ENCODE measurements at places on chromosomes 5 and 9.

DNA sequence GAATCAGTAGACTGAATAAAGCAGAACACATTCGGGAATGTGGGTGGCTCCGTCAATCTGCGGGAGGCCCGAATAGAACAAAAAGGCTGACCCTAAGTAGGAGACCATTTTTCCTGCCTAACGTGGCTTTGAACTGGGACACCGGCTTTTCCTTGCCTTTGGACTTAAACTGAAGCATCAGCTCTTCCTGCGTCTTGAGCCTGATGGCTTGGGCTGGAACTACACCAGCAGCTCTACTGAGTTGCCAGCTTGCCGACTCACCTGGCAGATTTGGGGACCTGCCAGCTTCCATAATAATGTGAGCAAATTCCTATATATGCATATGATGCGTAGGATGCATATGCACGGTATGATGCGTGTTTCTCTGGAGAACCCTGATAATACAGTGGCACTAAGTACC, 111.3 kb downstream of the DAPK1 start:
- DNase-seq = no peak

- no peak for DNase-seq
These were observed 109.4 kb upstream of the DMRTA1 start for GRCh38 chr9:22337261-22337660.

- DNase-seq = no peak
These were observed 8.1 kb downstream of the ARL15 start for GRCh38 chr5:54302267-54302687.

- no peak for DNase-seq
These were observed 26.6 kb upstream of the IL17B start for GRCh38 chr5:149405550-149406202.

DNA sequence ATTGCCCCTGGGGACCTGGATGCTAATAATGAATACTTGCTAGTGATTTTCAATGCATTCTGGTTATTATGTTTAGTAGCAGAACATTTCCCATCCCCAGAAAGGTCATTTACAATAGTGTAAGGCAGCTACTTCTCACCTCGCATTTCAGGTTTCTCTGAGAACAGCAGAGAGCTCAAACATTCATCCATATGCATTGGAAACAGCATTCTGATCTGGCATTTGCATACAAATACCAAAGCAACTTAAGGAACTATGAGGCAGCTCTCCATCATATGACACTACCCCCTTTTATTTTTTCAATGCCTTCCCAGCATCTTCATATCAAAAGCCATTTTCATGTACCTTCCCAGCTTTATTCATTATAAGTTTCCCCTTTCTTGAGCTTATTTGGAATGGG, 6.4 kb downstream of the PPP2R2B start:
- no peak for DNase-seq

DNA sequence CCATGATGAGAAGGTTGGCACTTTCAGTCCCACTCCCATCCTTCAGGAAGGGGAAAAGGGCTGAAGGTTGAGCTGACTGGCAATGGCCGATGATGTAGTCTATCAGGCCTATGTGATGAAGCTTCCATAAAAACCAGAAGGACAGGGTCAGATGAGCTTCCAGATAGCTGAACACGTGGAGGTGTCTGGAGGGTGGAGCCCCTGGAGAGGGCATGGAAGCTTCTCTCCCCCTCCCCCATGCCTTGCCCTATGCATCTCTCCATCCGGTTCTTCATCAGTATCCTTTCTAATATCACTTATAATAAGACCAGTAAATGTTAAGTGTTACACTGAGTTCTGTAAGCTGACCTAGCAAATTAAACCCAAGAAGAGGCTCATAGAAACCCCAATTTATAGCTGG, 32.6 kb upstream of the SMU1 start:
- no peak for DNase-seq

- no peak for DNase-seq
These were observed 512.6 kb downstream of the ISL1 start for GRCh38 chr5:51895834-51896233.

DNA sequence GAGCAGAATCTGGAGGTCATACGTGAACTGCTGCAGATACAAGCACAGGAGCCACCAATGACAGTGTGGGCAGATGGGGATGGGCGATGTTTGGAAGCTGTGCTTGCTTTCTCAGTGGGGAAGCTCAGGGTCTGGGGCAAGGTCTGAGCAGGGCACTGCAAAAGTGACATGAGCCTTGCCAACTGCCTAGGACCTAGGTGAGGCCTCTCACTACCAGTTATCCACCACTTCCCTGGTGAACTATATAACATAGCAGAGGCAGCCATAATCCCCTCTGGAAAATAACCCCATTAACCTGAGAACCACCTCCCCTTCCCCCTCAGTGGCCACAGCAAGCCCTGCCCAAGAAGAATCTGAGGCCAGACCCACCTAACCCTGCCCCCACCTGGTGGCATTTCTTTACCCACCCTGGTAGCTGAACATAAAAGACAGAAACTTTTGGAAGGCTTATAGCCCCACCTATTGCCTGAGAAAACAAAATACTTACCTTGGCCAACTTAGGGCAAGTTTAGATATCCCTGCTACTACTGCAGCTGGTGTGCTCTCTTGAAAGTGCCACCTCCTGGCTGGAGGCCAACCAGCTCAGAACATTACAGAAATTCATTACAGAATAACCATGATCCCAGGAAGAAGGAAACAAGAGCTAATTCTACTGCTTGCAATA, 18.8 kb upstream of the SPEF2 start:
- DNase-seq = no peak

- DNase-seq = no peak
These were observed 524 bp downstream of the FUBP3 start for GRCh38 chr9:130579738-130580463.

- no peak for DNase-seq
These were observed 28.7 kb upstream of the C5orf46 start for GRCh38 chr5:147935032-147935431.

DNA sequence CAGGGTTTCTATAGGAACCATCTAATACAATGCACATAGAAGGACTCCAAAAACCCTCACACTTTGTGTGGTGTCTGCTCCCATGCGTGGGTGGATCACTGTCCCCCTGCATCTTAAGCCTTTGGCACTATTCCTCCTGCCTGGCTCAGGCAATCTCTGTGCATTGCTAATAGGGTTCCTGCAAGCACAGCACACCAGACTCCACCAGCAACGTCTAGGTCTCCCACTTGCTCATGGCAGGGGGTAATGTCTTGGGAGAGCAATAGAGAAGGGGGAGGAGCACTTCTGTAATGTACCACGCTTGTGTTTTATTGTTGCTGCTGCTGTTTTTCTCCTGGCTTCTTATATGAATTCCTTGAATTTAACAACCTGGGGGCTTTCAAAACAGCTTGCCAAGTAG, 182.6 kb upstream of the GLRA1 start:
- no peak for DNase-seq

DNA sequence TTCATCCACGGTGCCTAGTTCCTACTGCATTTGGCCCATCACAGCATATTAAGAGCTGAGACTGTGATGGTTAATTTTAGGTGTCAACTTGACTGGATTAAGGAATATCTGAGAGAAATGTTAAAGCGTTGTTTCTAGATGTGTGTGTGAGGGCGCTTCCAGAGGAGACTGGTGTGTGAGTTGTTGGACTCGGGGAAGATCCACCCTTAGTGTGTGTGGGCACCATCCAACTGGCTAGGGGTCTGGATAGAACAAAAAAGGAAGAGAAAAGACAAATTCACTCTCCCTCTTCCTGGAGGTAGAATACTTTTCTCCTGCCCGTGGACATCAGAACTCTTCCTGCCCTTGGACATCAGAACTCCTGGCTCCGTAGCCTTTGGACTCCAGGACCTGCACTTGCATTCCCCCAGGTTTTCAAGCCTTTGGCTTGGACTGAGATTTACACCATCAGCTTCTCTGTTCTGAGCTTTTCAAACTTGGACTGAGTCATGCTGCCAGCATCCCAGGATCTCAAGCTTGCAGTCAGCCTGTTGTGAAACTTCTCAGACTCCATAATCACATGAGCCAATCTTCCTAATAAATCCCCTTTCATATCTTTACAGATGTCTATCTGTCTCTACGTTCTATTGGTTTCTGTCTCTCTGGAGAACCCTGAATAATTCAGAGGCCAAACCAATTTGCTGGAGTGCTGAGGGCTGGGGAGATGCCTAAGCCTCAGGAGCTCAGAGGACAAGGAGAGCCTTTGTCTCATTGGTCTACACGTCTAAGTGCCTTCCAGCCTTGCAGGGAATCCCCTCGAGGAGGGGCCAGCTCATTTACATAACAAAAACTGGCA, 164.5 kb downstream of the DCP2 start:
- DNase-seq = no peak

DNA sequence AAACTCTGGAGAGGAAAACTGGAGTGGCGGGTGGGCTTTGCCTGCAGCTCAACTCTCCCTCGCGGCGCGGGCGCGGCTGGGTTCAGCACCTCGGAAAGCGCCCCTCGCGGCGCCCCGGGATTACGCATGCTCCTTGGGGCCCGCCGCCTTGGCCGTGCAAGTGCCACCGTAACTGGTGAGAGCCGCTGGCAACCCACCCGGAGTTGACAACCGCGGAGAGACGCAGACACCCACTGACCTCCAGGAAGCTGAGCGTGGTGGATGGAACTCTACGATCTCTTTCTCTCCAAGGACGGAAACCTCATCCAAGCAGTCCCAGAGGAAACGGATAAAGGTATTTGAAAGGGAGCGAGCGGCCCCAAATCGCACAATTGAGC, 194 bp upstream of the RXFP3 start:
- DNase-seq = peak; percentile 48

DNA sequence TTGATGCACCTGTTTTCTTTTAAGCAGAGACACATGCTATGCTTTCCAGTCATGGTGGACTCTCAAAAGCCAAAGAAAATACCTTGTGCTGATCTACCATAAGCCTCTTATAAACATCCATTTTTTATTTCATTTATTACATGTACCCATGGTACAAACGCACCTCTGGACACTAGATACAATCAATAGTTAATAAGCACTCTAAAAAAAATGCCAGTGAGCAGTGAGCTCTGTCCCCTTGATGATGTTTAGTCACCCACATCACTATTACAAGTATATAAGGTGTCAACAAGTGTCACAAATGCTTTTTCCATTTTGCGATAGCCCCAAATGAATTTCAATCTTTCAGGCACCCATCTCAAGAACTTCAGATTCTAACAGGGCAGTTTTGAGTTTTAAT, 5.9 kb downstream of the KLF4 start:
- DNase-seq = no peak

- no peak for DNase-seq
These were observed 80.3 kb downstream of the S1PR3 start for GRCh38 chr9:89071591-89071990.

- DNase-seq = no peak
These were observed 923 bp downstream of the SPATA6L start for GRCh38 chr9:4665357-4665756.

- DNase-seq = no peak
These were observed 28.8 kb downstream of the ANXA6 start for GRCh38 chr5:151128817-151129216.

GRCh38 chr5:159100782-159101646, 1.3 kb upstream of the EBF1 start:
- no peak for DNase-seq

GRCh38 chr9:108662956-108663355, 192.8 kb downstream of the ACTL7B start:
- DNase-seq = no peak

DNA sequence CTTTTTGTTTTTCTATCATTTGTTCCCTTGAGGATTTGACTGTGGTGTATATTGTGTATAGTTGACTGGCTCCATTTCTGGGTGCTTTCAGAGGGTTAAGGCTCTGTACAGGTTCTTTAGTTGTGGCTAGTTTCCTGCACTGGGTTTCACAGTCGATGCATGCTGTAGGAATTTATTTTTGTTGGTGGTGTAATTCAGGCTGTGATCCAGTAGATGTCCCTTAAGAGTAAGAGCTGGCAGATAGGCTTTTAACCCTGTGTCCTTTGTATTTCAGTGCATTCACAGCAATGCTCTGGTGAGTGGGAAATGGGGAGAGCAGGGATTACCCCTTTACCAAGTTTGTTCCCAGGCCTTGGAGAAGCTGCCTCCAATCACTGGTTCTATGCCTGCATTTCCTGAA, 112.9 kb downstream of the SPATA31D1 start:
- DNase-seq = no peak

DNA sequence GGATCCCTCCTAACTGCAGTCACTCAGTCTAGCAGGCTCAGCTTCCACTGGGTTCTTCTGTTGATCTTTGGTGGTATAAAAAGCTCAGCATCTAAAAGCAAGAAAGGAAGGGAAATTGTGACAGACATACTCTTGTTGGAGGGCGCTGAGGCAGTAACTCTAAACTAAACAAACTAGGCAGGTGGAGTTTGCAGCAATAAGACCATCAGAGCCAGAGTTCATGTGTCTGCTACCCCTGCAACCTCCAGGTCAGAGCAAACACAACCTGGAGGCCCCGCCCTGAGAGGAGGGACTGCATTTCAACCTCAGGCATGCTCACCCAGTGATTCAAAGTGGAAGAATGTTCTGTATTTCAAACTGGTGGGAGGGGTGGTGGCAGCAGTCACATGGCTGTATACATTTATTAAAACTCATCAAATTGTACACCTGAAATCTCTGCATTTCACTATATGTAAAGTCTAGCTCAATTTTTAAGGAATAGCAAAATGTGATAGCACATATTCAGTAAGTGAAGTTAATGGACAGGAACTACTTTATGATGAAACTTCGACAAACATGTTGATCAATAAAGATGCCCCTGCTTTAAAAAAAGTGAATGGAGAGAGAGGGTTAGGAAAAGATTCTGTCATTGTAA, 7.1 kb downstream of the ACTL7A start:
- no peak for DNase-seq

DNA sequence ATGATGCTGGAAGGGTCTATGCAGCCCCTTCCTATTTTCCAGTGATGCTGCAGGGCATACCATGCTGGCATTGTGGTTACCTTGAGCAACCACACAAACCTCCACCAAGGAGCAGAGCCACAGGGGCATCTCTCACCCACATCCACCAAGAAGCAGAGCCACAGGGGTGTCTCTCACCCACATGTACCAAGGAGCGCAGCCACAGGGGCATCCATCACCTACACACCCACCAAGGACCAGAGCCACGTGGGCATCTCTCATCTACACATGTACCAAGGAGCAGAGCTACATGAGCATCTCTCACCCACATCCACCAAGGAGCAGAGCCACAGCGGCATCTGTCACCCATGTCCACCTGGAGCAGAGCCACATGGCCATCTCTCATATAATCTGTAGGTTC, 8.8 kb upstream of the GM2A start:
- no peak for DNase-seq

- DNase-seq = no peak
These were observed 95.3 kb downstream of the TTLL11 start for GRCh38 chr9:121997791-121998190.

DNA sequence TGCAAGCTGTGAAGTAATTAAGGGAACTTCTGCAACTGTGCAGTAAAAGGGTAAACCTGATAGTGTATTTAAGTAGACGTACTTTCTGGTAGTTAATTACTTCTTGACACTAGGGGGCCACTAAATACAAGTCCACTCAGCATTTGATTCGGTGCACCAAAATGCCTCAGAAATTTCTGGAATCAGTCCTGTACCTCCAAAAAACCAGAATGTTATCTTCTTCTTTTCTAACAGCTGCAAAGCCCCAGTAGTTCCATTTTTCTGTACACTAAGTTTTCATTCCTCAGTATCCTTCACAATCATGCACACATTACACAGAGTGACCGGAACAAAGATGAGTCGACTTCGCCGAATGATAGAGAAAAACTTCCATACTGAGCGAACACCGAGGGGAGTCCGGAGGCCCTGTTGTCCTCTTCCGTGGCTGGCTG, 484 bp downstream of the GFM2 start:
- no peak for DNase-seq

GRCh38 chr5:172274951-172275753, 8.4 kb downstream of the UBTD2 start:
- no peak for DNase-seq

- DNase-seq = peak; percentile 26
These were observed 36.2 kb downstream of the SH3PXD2B start for GRCh38 chr5:172417983-172418630.
